ENCODE measurements at places on chromosomes 6 and 20.

- peak; percentile 80 for DNase-seq
These were observed 26.6 kb downstream of the RIN2 start for GRCh38 chr20:19784511-19785172.

DNA sequence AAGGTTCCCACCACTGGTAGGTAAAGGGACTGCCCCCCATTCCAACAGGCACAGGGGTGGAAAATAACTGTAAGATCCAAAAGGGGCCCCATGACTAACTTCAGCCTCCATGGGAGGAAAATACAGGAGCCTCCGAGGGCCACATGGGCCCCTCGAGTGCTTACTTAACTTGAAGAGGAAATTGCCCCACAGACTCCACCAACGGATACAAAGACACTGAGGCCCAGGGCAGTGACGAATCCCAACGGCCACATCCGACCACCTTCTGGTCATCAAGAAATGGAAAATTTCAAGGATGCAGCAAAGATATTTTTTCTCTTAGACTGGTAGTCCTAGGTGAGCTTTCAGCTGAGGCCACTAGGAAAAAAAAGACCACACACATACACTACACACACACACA, 116.0 kb upstream of the MRPS10 start:
- DNase-seq, result no peak

DNA sequence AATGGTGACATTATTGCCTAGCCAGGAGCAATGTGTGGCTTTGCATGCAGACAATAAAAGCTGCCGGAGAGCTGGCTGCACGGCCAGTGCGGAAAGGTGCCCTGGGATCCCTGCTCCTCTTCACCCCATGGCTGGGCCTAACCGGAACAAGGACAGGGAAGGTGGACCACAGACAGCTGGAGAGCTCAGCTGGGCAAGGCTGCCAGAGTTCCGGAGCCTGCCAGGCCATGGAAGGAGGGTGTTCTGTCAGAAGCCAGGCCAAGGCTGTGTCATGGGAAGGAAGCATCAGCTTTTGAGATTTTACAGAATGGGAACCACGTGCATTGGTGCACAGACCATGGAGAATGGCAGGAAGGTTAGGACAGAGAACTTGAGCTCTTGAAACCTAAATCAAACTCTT, 25.0 kb downstream of the MAP1LC3A start:
- DNase-seq, result no peak

- DNase-seq, result no peak
These were observed 230.1 kb upstream of the MOCS1 start for GRCh38 chr6:40164345-40164755.
